SK-MEL-5 (cell line): ENCODE measurements at places on chromosomes 4 and X.

DNA sequence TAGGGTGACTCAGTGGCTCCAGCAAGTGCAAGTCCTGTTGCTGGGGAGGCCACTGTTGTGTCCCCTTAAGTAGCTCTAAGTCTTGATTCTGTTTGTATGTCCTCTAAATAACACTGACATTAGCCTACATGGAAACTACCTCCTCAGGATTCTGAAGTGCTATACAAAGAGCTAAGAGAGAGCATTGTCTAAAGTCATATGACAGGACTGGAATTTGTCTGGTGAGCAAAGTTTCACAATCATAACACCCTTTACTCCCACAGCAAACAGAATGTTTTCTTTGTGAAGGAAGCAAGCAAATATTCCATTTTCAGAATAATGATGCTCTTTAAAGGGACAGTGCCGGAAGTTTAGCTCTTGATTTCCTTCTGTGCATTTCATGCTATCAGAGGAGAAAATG, 23.4 kb upstream of the CT47A1 start:
- DNase-seq = peak; percentile 90

DNA sequence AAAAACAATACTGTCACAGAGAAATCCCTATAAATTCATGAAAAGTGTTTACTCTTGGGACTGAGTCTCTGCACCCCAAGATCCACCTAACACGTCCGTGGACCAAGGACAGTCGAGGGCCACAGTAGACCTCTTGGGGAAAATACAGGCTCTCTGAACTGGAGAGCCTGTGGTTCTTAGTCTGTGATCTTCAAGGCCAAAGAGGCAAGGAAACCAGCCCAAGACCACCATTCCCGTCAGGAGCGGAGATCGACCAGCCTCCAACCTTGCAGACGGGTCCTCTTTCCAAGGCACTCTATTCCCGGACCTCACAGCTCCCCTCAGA, 1.6 kb upstream of the APBB2 start:
- no peak for DNase-seq

GRCh38 chr4:85672116-85672515, 197.2 kb downstream of the ARHGAP24 start:
- DNase-seq = no peak

DNA sequence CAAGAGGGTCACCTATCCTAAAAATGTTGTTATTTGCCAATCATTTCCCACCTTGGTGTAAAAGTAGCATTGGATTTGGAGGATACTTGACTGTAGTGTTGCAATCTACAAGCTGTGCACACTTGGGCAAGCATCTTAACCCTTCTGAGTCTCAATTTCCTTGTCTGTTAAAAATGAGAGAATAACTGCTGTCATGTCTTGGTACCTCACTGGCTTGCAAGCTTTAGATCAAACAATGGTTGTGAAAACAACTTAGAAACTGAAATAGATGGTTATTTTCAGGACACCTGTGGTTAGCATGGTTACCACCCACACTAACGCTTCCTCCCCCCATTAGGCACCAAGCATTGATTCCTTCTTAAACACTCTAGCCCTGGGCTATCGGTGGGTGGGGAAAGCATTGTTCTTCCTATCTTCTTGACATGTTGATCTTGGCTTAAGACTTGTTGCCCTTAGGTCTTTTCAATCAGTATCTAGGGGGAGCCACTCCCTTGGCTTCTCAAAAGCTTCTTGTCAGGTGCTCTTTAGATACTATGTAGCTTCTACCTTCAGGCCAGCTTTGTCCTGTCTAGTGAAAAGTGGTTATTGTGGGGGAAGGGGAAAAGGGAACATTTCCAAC, 10.6 kb upstream of the AMOT start:
- no peak for DNase-seq

DNA sequence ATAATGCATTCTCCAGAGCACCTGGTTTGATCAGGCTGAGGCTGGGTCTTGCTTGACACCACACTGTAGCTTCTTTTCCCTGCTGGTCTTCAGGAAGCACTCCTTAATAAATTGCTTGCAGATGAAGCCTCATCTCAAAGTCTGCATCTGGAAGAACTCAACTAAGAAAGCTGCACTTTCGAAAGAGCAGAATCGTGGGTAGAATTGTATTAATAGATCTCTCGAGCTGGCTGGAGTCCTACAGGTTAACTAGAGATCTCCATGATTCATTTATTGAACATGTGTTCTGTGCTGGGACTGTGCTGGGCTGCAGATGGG, 152.7 kb downstream of the STK32B start:
- no peak for DNase-seq

GRCh38 chr4:98515470-98515809, 143.0 kb downstream of the TSPAN5 start:
- no peak for DNase-seq

DNA sequence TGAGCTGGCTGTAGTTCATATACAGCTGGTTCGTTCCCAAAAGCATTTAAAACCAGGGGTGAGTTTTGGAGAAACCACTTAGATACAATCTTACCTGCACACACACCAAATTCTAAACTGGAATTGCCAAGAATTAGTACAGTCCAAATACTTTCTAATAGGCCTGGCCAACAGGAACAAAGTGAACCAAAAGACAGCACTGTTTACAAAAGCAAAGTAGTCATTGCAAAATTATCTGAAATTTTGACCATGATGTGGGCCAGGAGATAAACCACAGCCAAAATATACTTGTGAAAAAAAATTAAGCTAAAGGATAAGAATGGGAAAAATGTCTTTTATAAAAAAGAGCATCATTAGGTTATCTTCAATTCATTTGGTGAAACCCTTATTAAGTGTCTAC, 37.9 kb upstream of the NAP1L5 start:
- DNase-seq = no peak

DNA sequence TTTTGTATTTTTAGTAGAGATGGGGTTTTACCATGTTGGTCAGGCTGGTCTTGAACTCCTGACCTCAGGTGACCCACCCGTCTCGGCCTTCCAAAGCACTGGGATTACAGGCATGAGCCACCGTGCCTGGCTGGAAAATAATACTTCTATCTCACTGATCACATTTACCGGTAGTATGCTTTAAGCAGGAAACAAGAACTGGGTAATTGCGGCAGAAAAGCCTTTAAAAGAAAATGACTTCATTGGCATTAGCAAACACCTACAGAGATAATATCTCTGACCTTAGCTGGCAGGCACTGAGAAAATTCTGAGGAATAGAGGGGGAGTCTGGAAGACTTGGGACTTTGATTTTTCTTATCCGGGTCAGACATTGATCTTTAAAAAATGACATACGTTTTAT, 78.5 kb downstream of the SHROOM3 start:
- no peak for DNase-seq

DNA sequence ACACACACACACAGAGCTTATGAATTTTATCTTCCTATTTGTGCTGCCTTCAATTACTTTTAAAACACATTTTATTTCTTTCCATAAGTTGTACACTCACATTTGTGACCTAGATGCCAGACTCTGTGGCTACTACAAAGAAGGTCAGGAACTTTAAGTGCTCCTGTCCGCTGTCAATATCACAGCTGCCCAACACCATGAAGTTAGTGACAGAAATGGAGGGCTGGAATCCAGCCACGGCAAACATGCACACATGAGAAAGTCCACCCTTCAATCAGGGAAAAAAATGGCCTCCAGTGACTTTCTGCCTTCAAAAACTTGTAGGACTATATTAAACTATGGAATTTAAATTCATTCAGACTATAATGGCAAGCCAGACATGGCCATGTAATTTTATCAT, 334.4 kb upstream of the FSTL5 start:
- DNase-seq = no peak
